ENCODE measurements at places on chromosomes 7 and 10. TPM values are rescaled to one million over a fixed set of nuclear protein-coding genes. Genes with fewer than 3 reads are reported as not detected.

- DNase-seq: no peak
- no peaks in the 10 kb centered on the region for H3K36me3 ChIP-seq
- H3K4me3 ChIP-seq: no peak overlapping the region
- H3K27me3 ChIP-seq: peaks cover 3% of the 10 kb centered on the region
Measured at GRCh38 chr10:113292086-113292485, 260.8 kb upstream of the HABP2 start.

PPP1R17 gene
- total RNA-seq: not detected

DNA sequence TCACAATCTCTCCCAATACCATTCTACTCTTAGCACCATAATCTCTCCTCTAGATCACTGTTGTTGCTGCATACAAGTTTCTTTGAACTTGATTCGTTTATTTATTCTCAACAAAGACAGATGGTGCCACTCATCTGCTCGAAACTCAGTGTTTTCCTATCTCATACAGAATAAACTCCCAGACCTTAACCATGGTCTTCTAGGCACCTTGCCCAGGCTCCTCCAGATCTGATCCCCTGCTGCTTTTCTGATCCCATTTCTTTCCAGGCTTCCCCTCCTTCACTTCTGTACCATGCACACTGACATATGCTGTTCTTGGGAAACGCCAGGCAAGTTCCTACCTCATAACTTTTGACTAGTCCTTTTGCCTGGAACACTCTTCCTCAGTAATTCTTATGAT lies 645.7 kb downstream of the DNAJB9 start:
- no peaks in the 10 kb centered on the region for H3K36me3 ChIP-seq
- H3K27ac ChIP-seq: no peak overlapping the region
- no peaks in the 10 kb centered on the region for H3K27me3 ChIP-seq
- H3K4me1 ChIP-seq: no peaks in the 10 kb centered on the region
- no peak for DNase-seq
- H3K4me3 ChIP-seq: no peak overlapping the region

DNA sequence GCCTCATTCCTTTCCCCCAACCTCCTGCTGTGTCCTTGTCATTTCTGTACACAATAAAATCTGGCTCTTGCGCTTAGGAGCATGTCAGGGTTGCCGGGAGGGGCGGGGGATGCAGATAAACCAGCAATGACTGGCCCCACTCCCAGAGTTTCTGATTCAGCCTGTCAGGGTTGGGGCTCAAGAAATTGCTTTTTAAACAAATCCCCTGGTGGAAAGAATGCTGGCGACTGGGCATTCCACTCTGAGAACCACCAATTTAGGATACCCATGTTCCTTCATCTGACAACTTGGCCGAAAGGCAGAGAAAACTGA lies 376.4 kb downstream of the TCERG1L start:
- DNase-seq: no peak
- H3K4me1 ChIP-seq: no peaks in the 10 kb centered on the region
- H3K4me3 ChIP-seq: no peak overlapping the region
- no peaks in the 10 kb centered on the region for H3K36me3 ChIP-seq
- H3K27me3 ChIP-seq: no peaks in the 10 kb centered on the region
- H3K27ac ChIP-seq: no peak overlapping the region

- no peaks in the 10 kb centered on the region for H3K27me3 ChIP-seq
- H3K4me1 ChIP-seq: no peaks in the 10 kb centered on the region
- H3K36me3 ChIP-seq: no peaks in the 10 kb centered on the region
- no peak overlapping the region for H3K27ac ChIP-seq
- H3K4me3 ChIP-seq: no peak overlapping the region
Measured at GRCh38 chr10:107473225-107473624, 308.7 kb upstream of the SORCS1 start.

DNA sequence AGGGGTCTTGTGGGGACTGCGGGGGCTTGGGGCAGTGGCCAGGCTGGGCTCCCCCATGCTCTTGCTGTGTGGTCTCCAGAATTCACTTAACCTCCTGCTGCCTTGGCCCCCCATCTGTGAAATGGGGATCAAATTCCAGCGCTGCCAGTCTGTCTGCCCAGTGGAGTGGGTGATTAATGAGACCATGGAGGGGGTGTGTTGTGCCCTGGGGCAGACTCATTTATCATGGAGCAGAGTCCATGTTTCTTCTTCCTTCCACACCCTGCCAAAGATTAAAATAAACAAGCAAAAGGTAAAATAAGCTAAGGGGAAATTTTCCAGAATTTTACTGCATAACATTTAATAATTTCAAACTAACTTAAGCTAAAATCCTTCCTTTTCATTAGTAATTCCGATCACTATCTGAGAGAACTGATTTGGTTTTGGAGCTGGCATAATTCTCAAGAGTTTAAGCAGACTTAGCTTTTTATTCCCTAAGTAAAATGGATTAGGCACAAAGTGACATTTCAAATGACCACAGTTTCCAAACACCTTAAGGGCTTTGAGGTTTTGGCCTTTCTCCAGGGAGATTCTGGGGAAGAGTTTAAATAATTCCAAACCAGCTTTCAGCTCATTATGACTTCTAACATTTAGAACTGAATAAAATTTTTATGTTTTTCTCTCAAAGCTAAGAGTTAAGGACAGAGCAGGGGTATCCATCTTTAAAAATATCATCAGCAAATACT lies 211.9 kb downstream of the CXCL12 start:
- H3K36me3 ChIP-seq: no peaks in the 10 kb centered on the region
- DNase-seq: no peak
- no peak overlapping the region for H3K27ac ChIP-seq
- no peak overlapping the region for H3K4me3 ChIP-seq
- H3K27me3 ChIP-seq: no peaks in the 10 kb centered on the region
- no peaks in the 10 kb centered on the region for H3K4me1 ChIP-seq

All from activated CD4-positive, alpha-beta memory T cell treated with anti-CD3 and anti-CD28 coated beads, Interleukin-2, amount 10 ng/mL, durations not matched to agents 7 days and 5 days (primary cell).